HFF-Myc (cell line): ENCODE measurements at places on chromosomes 4 and X.
A peak's percentile ranks its signal among the peaks of the same experiment; 100 is the strongest.

DNA sequence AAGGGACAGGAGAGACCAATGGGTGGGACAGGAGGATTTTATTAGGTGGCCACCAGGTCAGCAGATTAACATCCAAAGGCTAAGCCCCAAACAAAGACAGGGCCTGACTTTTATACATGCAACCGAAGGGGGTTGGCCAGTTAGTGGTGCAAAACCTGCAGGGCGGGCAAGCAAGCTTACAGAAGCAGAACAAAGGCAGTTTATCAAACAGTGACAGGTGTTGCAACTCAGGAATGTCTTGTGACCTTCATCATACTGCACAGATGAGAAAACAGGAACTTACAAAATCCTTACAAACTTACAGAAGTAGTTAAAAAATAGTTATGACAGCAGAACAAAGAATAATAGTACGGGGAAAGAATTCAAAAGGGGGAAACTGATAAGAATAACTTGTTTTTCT, 708.1 kb downstream of the GLUD2 start:
- DNase-seq = no peak

DNA sequence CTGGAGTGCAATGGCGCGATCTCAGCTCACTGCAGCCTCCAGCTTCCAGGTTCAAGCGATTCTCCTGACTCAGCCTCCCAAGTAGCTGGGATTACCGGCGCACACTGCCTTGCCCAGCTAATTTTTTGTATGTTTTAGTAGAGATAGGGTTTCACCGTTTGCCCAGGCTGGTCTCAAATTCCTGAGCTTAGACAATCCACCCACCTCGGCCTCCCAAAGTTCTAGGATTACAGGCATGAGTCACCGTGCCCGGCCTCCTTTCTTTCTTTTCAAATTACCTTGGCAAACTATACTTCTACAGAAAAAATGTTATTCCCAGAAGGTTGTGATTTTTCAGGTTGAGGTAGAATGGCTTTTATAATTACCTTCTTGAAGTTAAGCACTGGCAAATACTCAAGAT, 321.9 kb upstream of the PRPS2 start:
- DNase-seq = no peak

DNA sequence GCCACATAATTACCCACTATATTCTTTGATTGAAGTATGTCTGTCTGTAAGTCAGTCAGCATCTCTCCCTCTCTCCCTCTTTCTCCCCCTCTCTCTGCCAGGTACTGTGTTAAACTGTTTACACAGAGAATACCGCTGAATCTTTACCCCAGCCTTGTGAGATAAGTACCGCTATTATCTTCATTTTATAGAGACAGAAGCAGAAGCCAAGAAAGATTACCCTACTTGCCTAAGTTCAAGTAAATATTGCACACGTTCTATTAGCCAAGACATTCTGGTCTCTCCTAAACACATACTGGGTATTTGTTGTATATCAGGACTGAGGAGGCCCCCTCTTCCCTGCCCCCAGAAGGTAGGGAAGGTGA, 695 bp upstream of the GPR101 start:
- DNase-seq = no peak

GRCh38 chr4:105641845-105642244, 66.6 kb downstream of the INTS12 start:
- no peak for DNase-seq

GRCh38 chr4:89563431-89563830, 255.8 kb upstream of the GPRIN3 start:
- no peak for DNase-seq

GRCh38 chr4:47494124-47494430, 9.0 kb downstream of the ATP10D start:
- no peak for DNase-seq

GRCh38 chrX:79524642-79525041, 157.5 kb upstream of the ITM2A start:
- no peak for DNase-seq

GRCh38 chr4:148330161-148330560, 112.1 kb downstream of the NR3C2 start:
- DNase-seq = no peak

- DNase-seq = no peak
Observed at GRCh38 chrX:18278449-18278848, 57.8 kb upstream of the BEND2 start.

DNA sequence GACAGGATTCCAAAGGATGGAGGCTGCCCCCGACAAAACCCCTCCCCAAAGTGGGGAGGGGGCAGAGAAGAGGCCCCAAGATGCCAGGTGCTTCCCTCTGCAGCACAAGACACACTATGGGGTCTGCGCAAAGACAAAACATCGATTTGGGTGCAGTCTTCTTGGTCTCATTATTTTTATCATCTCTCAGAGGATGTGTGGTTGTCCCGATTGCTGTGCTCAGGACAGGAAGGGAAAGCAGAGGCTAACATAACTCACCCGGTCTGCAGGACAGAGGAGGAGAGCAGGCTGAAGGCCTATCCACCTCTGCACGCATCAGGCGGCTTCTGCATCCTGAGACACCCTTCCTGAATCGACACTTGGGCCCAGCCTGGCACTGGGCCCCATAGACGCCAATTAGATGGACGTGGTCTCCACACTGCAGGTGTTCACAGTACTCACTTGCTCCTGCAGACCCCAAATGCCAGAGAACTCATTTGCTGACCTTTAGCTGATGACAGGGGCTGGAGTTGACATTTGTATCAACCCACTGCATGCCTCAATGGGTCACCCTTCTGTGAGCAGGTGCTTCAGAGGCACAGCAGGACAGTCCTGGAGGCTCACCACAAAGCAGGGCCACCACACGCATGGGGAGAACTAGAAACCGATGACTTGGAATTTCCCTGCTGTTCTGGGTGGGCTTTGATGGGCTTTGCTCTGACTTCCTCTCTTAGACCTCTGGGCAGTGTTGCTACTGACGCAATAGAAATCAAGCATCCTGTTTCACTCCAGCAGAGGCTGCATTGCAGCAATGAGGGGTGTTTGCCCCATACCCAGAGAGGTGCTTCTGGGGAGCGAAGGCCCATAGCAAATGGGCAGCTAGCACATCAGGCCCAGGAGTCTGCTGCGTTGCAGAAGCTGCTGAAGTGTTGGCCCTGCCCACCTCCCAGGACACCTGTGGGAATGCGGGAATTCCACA, 96.3 kb upstream of the ENPP6 start:
- DNase-seq = no peak

GRCh38 chr4:21948347-21949072, at the start of gene KCNIP4:
TSS of gene KCNIP4 (minus strand) at chr4:21948772.
- DNase-seq = no peak

DNA sequence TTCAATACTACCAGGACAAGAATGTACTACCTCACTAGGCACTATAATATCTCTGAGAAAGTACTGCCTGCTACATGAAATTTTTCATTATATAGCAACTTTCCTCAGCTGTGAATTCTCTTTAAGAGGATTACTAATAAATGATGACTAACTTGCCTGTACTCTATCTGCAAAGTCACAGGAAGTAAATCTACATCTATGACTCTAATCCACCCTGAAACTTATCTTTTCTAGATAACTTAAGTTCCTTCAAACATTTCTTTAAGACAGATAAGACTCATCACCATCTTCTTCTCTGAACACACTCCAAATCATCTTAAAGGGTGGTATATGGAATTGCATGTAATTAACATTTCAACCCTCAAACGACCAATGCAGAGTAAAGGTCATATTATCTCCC, 28.8 kb downstream of the RPS6KA3 start:
- no peak for DNase-seq

GRCh38 chr4:10500776-10501175, 43.5 kb upstream of the ZNF518B start:
- DNase-seq = no peak

DNA sequence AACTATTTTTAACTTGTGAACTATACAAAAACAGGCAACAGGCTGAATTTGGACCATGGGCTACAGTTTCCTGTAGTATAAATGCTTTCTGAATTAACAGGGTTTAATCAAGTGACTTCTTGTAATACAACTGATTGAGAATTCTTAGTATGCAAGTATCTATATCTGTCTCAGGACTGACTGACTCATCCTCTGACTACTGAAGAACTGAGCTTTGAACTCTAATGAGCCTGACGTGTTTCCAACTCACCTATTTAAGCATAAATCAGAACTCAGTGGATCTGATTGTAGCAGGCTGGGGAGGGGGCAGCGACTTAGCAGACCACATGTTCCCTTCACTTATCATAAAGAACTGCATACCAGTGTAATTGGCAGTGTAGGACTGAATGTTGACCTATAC, 7.8 kb downstream of the SPATA4 start:
- DNase-seq = no peak

- DNase-seq = no peak
Observed at GRCh38 chr4:55801498-55801897, 18.1 kb upstream of the EXOC1L start.

- peak; percentile 35 for DNase-seq
Observed at GRCh38 chr4:188839704-188840103, 700.5 kb downstream of the TRIML1 start.

GRCh38 chrX:95441836-95442235, 1242.8 kb upstream of the DIAPH2 start:
- no peak for DNase-seq

DNA sequence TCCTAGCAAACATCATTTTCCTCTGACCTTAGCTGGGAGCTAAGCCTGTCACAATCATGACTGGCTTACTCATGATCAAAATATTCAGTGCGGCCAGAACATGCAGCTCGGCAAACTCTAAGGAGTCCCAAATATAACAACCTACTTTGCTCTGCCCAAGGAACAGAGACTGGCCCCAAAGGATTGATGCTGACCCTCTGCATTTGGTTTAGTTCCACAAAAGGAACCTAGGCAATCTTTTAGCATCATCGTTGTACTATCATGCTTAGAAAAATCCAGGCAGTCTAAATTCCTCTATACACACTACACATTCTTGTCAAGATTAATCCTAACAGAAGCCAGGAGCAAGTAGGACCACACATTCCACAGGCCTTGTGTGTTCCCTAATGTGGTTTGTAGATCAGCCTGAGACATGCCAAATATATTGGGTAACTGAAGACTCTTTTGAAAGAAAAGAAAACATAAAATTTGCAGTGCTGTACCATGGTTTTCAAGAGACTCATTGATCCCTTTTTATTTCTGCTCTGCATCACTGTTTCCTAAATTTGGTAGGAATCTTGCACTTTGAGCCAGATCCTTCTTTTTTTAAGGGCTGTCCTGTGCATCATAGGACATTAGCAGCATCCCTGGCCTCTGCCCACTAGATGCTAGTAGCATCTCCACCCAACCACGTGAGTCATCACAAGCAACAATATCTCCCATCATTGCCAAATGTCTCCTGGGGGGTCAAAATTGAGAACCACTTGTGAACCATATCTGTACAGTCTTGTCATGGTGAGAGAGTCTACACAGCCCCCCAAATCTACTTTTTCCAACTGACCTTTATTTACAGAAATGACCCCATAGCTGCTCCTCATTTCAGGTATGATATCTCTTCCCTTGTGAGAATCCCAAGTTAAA, 17.6 kb upstream of the CC2D2A start:
- DNase-seq = peak; percentile 68

GRCh38 chr4:94911106-94911505, 153.4 kb downstream of the BMPR1B start:
- no peak for DNase-seq

DNA sequence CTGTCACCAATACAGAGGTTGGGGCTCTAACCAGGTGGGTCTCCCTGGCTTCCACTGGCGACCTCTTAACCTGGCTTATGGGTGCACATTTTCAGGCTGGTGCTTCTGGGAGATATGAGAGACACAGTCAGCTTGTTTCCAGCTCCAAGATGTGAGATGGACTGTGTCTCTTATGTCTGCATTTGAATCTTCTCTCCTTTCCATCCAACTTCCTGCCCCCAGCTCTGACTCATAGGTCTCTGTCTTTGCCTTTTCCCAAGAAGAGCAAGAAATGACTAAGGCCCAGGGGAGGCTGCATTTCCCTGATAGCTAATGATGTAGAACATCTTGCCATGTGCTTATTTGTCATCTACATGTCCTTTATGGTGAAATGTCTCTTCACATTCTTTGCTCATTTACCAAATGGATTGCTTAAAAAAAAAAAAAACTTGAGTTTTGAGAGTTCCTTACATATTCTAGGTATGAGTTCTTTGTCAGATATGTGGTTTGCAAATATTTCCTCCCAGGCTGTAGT, 3.2 kb upstream of the UXT start:
- DNase-seq = peak; percentile 51

GRCh38 chr4:106624671-106625070, 256.1 kb upstream of the GIMD1 start:
- no peak for DNase-seq

- DNase-seq = no peak
Observed at GRCh38 chr4:119726505-119726904, 97.9 kb upstream of the PDE5A start.

- no peak for DNase-seq
Observed at GRCh38 chr4:172986114-172986513, 182.5 kb upstream of the GALNT7 start.

GRCh38 chrX:12080265-12080664, 58.0 kb upstream of the FRMPD4 start:
- DNase-seq = no peak

DNA sequence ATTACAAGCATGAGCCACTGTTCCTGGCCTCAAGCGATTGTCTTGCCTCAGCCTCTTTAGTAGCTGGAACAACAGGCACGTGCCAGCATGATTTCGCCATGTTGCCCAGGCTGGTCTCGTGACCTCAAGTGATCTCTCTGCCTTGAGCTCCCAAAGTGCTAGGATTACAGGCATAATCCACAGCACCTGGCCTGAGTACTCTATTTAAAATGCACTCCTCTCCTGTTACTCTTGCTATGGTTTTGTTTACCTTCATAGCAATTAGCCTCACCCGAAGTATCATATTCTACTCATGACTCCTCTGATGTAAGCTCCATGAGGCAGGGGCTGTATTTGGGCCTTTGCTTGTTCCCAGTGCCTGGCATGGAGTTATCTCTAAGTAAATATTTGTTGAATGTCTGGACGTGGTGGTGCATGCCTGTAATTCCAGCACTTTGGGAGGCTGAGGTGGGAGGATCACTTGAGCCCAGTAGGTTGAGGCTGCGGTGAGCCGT, 92.5 kb upstream of the SLC34A2 start:
- DNase-seq = no peak

GRCh38 chrX:16186380-16187007, 19.2 kb downstream of the MAGEB17 start:
- DNase-seq = no peak

DNA sequence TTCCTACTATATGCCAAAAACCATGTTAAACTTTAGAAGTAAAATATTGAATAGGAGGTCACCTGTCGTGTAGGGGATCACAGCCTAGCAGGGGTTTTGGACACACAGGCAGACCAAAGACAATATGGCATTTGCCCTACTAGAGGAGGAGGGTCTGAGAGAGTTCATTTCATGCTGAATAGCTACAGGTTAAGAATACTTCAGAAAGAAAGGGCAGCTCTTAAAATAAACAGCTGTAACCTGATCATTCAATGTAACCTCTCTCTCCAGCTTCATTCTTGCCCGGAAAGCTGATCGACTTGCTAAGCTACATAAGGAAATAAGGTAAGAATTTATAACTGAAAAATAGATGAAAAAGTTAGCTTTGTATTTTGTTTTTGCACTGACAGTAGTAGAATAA, 79.9 kb downstream of the MAOA start:
- no peak for DNase-seq

- DNase-seq = no peak
Observed at GRCh38 chr4:72987741-72988729, 81.5 kb downstream of the COX18 start.

GRCh38 chrX:100609591-100609990, 24.9 kb downstream of the TNMD start:
- no peak for DNase-seq

- DNase-seq = no peak
Observed at GRCh38 chr4:4866124-4866865, 6.8 kb downstream of the MSX1 start.

- DNase-seq = no peak
Observed at GRCh38 chr4:83282049-83282535, 2.5 kb downstream of the COQ2 start.
